ENCODE measurements at places on chromosomes 2 and 18.
A peak's percentile ranks its signal among the peaks of the same experiment; 100 is the strongest.

DNA sequence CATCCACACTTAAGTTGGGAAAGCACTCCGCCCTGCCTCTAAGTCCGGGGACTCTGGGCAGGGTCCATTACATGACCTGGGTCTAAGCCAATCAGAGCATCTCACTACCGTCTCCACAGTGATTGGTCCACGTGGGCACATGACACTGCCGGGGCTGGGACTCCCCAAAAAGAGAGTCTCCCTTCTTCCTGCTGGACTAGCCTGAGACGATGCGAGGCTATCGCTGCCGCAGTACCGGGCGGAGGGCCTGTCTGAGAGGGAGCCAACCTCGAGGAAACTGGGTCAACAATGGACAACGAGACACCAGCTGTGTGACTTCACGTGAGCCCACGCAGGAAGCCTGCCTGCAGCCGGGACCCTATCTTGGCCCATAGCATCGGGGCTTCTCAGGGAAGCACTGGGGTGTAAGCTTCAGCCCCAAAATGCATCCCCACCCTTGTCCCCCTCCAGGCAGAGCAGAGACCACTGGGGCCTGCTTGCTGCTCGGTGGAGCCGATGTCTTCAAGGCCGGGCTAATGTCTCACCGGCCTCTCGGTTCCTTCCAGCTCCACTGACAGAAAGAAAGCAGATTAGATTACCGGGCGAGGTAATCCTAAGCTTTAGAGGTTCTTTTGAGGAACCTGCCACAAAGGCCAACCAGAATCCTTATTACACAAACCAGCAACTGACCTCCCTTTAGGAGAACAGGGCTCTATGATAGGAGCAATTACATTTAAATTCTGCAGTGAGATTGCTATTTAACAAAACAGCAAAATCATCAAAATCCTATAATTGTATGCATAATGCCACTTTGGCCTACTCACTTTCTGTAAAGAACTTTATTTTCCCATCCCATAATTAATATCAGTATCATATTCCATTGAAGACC, 21.3 kb upstream of the COPS8 start:
- DNase-seq: no peak

- no peak for DNase-seq
These were observed 16.6 kb downstream of the SMC6 start for GRCh38 chr2:17736989-17737388.

- DNase-seq: no peak
These were observed 190.1 kb upstream of the RND3 start for GRCh38 chr2:150677551-150677950.

GRCh38 chr2:50749216-50749615, 282.7 kb downstream of the NRXN1 start:
- DNase-seq: no peak

DNA sequence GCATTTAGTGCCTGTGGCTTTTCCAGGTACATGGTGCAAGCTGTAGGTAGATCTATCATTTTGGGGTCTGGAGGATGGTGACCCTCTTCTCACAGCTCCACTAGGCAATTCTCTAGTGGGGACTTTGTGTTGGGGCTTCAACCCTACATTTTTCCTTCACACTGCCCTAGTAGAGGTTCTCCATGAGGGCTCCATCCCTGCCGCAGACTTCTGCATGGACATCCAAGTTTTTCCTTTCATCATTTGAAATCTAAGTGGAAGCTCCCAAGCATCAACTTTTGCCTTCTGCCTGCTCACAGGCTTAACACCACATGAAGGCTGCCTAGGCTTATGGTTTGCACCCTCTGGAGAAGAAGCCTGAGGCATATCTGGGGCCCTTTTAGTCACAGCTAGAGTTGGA, 492.7 kb downstream of the PIK3C3 start:
- DNase-seq: no peak

GRCh38 chr2:201964631-201965206, 68.9 kb upstream of the FZD7 start:
- peak; percentile 60 for DNase-seq

- no peak for DNase-seq
These were observed 327.1 kb downstream of the NCKAP5 start for GRCh38 chr2:133241224-133241571.

DNA sequence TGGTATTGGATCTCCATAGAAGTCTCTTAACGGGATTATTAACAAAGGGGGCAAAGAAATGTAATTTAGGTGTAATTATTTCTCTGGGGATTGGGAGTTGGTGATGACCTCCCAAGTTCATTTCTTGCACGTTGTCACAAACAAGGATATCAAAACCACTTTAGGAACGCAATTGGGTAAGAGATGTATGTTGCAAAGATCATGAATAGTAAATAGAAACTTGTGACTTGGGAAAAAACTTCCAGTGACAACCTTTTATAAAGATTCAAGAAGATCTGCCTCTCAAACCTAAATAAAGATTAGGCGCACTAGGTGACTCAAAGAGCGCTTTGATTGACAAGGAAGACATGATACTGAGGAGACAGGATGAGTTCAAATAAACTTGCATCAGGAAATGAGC, 127.8 kb upstream of the TRIB2 start:
- DNase-seq: no peak

DNA sequence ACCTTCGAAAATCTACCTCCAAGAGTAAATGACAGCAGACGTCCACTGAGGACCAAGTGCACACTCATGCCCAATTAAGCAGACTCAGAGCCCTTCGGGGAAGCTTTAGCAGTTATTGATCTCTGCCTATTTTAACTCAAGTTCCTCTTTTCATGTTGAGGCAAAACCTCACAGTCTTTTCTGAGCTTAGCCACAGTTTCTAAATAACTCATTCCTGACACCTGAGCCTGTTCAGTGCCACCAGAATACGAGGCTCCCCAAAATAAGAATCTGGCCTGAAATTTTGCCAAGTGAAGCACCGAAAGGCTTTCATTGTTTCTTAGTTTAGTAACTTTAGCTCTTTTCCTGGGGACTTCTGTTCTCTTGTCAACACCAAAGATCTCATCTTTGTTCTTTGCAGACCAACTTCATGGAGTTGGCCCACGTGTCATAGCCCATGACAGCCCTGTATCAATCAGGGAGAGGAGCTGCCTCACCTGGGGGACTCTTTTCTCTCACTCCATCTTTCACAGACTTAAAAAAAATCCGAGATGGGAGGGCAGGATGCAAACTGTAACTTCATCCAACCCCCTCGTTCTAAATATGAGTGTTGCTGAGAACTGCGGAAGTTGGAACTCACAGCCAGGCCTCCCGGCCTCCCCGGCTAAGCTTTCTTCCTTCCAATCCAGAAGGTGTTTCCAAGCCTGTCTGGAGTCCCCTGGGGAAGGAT, 22.2 kb downstream of the INPP5D start:
- DNase-seq: no peak

GRCh38 chr2:181642086-181642485, 14.8 kb downstream of the CERKL start:
- no peak for DNase-seq

GRCh38 chr18:63980027-63980426, 10.1 kb downstream of the SERPINB8 start:
- no peak for DNase-seq

- no peak for DNase-seq
These were observed 72.1 kb upstream of the PARD3B start for GRCh38 chr2:204473224-204473623.

DNA sequence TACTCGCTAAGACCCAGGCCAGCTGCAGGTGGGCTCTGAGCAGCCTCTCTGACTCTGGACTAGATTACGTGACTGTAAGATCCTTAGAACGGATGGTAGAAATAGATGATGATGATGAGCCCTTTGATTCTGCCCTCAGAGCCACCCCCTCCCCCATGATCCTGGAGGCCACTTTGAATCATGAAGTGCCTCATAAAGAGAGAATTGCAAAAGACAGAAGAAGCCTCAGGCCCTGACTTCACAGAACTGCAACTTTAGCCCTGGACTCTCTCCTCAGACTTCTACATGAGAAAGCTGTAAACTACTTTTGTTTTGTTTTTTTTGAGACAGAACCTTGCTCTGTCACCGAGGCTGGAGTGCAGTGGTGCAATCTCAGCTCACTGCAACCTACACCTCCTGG, 15.4 kb upstream of the TET3 start:
- DNase-seq: no peak

GRCh38 chr2:29920130-29920577, 1.2 kb downstream of the ALK start:
- DNase-seq: no peak

DNA sequence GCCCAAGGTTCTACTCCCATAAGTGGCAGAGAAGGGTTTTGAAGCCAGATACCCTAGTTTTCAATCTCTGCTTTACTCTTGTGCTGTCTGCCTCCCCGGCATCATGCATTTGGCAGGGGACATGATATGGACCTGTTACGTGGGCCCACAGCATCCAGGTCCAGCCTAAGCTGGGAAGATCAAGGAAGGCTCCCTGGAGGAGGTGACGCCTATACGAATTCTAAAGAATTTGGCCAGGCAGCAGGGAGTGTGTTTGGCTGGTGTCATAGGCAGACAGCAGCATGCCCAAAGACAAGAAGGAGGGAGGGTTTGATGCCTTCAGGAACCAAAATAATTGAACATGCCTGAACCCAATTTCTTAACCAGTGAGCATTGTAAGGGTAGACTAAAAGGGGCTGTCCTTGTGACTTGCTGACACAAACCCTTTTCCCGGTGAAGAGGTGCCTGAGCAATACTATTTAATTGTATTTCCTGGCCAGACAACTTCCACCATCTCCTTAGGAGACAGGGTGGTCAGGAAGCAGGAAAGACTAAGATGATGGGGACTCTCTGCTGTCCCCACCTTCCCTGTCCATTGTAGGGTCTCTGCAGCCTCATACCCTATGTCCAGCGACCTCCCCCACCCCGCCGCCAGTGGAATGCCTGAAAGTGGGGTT, 21.3 kb downstream of the NRP2 start:
- DNase-seq: no peak

- DNase-seq: no peak
These were observed 54.1 kb upstream of the SLC38A11 start for GRCh38 chr2:165009466-165009865.

DNA sequence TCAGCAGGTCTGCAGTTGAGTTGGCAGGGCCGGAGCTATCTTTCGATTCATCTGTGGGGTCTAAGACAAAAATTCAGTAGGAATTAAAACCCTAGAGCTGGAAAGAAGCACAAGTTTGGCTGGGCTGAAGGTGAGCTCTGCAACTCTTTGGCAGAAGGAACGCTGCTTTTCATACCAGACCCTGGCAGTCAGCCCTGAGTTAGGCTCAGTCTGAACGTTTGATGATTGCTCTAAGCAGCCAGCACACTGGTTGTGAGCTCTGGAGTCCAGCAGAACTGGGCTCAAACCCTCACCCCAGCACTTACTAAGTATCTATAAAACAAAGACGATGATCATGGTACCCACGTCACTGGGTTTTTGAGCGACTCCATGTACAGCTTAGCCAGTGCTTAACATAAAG, 192.5 kb downstream of the TNS1 start:
- DNase-seq: no peak

GRCh38 chr2:133900909-133901308, 332.6 kb upstream of the NCKAP5 start:
- DNase-seq: no peak

- DNase-seq: no peak
These were observed 80.9 kb downstream of the EMILIN2 start for GRCh38 chr18:2927745-2928144.

DNA sequence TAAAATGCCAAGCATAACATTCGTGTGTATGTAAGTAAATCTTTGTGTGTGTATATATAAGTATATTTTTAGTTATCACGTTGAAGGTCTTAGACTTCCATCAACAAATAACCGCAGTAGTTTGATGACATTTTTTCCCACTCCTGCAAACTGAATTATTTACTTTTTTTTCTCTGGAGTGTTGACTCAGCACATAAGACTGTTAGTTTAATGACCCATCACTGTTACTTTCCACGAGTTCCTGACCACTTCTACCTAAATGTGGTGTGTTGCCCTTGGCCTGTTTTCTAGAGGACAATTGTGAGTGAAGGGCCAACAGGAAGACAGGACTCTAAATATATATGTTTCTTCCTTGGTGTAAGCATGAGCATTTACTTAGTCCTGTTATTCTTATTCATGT, 71.3 kb upstream of the TXNDC2 start:
- DNase-seq: no peak
